Astrocyte of the hippocampus (primary cell): ENCODE measurements at places on chromosomes 3 and 15.

DNA sequence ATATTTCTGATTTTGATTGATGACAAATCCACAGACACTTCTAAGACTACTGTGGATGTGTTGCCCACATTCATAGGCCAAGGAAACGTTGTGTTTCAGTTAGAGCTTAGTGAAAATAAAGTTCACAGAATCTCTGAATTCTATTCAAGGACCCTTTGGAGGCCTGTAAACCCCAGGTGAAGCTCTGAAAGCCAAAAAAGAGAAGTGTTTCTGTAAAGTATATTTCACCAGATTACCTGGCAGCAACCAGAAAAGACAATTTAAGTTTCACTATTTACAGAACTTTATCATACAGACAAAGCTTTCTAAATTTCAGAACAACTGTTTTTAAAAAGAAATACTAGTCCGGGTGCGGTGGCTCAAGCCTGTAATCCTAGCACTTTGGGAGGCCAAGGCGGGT lies 2.6 kb downstream of the CLPX start:
- DNase-seq = no peak

DNA sequence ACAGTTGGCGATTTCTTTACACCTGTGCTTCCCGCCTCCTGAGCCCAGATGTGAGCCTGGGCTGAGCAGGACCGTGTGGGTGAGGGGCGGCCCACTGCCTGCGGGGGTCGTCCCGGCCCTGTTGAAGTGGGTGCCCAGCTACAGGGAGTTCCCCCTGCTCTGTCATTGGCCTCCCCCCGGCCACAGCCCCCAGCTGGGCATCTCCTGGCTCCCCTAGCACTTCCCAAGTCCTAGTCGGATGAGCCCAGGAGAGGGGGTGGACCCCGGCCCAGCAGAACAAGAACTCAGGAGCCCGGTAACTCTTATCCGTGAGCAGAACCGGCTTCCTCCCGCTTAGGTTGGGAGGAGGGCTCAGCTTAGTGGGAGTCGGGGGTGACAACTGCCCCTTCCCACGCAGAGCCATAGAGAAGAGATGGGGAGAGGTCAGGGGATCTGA lies 757 bp downstream of the PAQR5 start:
- no peak for DNase-seq

GRCh38 chr3:139130390-139131140 lies 85.9 kb upstream of the PRR23C start:
- no peak for DNase-seq

DNA sequence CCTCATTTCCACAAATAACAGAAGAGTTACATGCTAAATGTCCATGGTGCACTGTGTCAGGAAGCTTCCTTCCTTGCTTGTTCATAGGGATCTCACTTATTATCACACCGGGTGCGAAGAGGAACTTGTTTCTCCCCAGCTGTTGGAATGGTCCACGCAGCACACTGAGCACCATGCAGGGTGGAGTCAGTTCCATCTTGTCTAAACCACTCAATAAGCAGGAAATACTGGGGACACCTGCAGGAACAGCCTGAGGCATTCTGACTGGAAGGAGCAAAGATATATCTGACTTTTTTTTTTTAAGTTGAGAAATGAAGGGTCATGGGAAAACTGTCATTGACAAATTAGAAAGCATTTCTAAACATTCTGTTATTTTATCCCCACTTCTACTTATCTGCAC lies 70.0 kb upstream of the WDR72 start:
- DNase-seq = no peak

- DNase-seq = peak; percentile 59
Observed at GRCh38 chr3:45035441-45036301, 9.6 kb downstream of the CLEC3B start.

- no peak for DNase-seq
Observed at GRCh38 chr15:70526974-70527325, 236.4 kb downstream of the UACA start.

- no peak for DNase-seq
Observed at GRCh38 chr3:186700267-186700666, 16.9 kb upstream of the KNG1 start.

DNA sequence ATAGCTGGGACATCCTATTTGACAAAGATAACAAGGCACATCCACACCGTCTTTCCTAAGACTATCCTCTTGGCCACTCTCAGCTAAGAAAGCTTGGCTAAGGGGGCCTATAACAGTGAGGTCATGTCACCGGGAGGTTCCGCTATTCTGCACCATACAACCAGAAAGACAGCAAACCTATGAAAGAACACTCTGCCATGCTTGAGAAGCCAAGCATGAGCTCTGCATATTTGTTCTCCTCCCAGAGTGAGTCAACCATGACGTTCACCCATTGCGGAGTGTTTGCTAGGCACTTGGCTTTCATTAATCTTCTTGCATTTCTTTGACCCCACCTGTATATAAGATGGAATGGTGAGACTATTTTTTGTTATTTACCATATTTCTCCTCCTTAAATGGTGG lies 141.2 kb downstream of the GMNC start:
- DNase-seq = no peak

- no peak for DNase-seq
Observed at GRCh38 chr3:179450901-179451264, 387 bp downstream of the GNB4 start.

- DNase-seq = no peak
Observed at GRCh38 chr3:122562923-122563716, 980 bp downstream of the PARP9 start.

- peak; percentile 20 for DNase-seq
Observed at GRCh38 chr3:27194861-27195483, 174.2 kb downstream of the NEK10 start.

- DNase-seq = no peak
Observed at GRCh38 chr3:72009851-72010443, 225.0 kb upstream of the PROK2 start.

DNA sequence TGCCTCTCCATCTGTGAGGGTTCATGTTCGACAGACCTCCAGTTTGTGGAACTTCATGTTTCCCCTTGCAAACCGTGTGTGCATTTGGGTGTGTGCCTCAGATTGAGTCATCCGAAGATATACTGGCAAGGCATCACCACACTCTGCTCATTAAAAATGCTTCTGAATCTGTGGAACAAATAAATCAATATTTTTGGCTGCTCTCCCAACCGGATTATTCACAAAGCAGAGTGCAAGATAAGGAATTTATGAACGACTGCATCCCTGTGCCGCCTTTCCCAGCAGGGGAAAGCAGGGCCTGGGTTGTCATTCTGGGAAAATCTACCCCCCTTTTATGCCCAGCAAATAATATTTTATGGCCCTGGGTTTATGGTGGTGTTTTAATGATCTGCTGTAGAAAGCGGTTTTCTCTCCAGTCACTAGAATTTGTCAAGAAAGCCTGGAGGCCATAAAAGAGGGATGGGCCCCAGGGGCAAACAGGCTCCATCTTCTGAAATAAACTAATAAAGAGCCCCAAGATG lies 4.2 kb upstream of the WNT5A start:
- peak; percentile 79 for DNase-seq

DNA sequence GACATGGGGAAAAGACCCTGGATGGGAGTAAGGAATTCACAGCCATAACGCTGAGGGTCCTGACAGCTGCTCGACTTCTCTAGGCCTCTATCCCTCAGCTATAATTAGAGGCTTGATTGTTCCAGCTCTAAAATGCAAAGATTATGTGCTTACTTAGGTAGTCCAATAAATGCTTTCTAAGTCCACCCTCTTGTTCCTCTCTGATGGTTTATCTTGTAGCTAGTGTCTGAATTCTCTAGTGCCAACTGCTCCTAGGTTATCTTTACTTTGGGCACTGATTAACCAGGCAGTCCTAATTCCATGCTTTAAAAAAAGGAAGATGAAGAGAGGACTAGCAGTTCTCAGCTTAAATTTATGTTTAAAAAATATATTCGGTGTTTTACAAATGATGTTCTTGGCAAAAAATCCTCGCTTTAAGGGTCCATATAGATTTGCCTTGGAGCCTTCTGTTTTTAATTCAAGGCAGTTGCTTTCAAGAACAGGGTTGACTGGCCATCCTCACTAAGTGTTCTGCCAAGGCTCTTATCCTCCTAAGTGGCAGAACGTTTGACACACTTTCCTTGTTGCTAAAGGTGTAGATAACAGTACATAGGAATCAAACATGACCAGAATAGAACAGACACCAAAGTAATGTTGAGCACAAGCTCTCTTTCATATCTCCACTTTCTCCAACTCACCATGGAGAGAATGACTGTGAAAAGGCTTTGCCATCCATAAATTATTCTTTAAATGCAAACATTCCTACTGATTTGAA lies 60.6 kb downstream of the THRB start:
- DNase-seq = no peak

DNA sequence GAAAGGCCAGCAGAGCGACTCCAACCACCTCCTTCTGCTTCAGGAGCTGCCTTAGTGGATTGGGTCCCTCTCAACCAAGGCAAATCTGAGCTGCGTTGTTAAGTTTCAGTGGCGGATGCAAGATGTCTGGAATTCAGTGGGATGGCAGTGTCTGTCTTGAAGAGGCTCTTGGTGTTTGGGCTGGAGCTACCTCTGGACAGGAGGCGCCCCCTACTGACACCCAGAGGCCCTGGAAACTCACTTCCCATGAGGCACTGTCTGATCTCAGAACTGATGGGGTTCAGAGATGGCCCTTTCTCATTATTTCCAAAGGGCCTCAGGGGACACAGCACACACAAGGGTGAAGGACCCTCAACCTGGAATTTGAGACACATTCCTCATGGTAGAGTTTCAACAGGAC lies 6.0 kb upstream of the SLC28A1 start:
- peak; percentile 63 for DNase-seq

DNA sequence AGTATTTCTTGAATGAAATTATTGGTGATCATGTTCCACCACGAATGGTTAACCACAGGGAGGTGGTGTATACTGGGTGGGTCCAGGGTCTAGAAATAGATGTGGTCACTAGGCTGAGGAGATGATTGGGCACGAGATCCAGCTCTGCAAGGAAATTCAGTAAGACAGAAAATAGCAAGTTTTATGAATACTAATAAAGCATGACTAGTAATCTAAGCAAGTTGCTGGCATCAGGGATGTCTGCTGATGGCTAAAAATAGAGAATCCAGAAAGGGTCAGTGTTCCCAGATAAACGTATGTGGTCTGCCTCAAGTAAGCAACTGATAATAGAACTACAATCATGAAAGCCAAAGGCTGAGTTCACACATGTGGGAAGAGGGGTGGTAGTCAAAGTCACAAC lies 108.3 kb upstream of the FRMD4B start:
- DNase-seq = no peak

GRCh38 chr15:39243396-39243795 lies 337.5 kb upstream of the THBS1 start:
- DNase-seq = peak; percentile 66

DNA sequence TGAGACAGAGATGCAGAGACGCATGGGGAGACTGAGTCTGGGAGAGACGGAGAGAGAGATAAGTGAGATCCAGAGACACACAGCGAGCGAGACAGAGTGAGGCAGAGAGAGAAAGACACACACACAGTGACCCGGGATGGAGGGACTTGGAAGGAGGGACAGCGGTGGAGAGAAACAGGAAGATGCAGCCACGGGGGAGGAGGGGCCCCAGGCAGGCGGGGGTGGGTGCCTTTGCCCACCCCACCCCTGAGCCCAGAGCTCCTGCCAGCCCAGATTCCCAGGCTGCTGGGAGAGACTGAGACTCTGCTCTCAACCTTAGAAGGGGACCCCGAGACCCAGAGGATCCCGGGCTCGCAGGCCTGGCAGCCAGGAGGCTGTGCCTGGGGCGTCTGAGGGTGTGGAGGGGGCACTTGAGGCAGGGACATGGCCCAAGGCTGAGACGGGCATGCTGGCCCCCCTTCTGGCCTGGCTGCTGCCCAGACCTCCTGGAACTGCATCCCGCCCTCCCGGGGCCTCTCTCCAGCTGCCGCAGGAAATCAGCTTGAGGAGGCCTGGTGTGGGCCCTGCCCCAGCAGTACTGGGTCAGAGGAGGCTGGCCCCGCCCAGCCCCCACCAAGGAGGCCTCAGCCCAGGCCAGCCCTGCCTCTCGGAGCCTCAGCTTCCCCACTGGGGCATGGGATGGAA lies 18.1 kb downstream of the H1-8 start:
- peak; percentile 92 for DNase-seq

- no peak for DNase-seq
Observed at GRCh38 chr3:138888560-138888959, 53.8 kb upstream of the PIK3CB start.

DNA sequence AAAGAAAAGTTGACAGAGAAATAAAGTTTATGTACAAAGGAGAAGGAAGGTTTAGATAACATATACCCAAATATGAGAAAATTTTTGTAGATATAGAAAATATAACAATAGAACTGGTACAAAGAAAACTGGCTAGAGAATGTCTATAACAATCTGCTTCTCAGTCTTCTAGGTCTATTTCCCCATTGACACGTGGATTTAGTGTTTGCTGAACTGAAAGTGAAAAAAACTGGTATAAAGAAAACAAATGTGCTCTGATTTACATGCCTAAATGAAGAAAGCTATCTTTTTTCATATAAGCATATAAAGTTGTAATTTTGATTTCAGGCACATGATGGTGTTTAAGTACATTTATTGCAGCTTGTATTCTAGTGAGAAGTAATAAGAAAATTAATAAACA lies 9.8 kb downstream of the KCNMB2 start:
- DNase-seq = no peak

GRCh38 chr15:89907289-89907688 lies 5.5 kb downstream of the ARPIN start:
- no peak for DNase-seq

GRCh38 chr3:89586256-89586655 lies 478.8 kb downstream of the EPHA3 start:
- DNase-seq = no peak

- peak; percentile 63 for DNase-seq
Observed at GRCh38 chr3:160577556-160578195, 12.3 kb upstream of the KPNA4 start.

GRCh38 chr3:111585217-111585616 lies 9.9 kb downstream of the ZBED2 start:
- DNase-seq = peak; percentile 78

DNA sequence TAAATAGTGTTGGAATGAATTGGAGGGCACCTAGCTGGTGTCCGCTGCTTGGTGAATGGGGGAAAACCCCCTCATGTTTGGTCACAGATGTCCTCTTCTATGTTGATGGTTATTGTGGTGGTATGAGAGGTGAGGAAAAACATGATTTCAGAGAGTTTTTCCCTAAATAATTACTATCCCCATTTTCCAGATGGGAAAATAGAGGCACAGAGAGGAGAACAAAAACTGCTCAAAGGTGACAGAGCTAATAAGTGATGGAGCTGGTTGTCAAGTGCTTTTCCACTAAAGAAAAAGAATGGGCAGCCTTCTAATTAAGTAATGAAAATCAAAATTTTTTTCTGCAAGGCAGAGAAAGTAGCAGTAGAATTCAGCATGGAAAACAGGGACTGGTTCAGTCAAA lies 30.2 kb upstream of the CFAP161 start:
- DNase-seq = no peak

GRCh38 chr3:4231041-4231440 lies 72.1 kb upstream of the SETMAR start:
- no peak for DNase-seq

DNA sequence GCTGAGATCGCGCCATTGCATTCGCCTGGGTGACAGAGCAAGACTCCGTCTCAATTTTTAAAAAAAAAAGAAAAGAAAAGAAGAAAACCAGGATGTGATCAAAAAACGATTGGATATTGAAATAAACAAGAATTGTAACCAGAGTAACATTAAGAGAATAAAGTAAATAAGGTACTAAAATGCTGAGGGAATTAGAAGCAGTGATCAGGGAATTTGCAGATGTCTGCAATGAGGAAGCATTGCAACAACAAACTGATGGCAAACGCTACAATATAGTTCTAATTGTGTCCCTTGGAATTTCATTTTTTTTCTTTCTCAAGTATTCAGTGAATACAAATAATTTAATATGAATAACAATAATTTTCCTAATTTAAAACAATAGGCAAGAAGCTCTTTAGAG lies 1077.5 kb downstream of the TBL1XR1 start:
- DNase-seq = no peak

GRCh38 chr15:81363718-81364500 lies 10.1 kb downstream of the TMC3 start:
- DNase-seq = no peak
